GM12892 (cell line): ENCODE measurements at places on chromosomes 12 and 14.
A peak's percentile ranks its signal among the peaks of the same experiment; 100 is the strongest.

DNA sequence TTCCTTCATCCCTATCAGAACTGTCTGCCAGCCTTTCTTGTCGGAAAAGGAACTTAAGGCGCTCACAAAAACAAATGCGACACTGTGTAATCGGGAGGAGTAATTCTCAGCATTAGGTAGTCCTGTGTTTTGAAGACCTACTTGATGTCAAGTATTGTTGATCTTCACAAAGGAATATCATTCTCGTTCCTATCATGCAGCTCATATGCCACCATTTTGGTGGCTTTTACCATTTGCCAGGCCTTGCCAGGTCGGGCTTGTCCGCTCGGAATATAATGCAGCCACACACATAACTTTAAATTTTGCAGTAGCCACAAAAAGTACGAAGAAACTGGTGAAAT lies 903 bp upstream of the PPP4R3A start:
- no peak for DNase-seq

GRCh38 chr12:69129017-69129416 lies 110.4 kb upstream of the CPSF6 start:
- no peak for DNase-seq

DNA sequence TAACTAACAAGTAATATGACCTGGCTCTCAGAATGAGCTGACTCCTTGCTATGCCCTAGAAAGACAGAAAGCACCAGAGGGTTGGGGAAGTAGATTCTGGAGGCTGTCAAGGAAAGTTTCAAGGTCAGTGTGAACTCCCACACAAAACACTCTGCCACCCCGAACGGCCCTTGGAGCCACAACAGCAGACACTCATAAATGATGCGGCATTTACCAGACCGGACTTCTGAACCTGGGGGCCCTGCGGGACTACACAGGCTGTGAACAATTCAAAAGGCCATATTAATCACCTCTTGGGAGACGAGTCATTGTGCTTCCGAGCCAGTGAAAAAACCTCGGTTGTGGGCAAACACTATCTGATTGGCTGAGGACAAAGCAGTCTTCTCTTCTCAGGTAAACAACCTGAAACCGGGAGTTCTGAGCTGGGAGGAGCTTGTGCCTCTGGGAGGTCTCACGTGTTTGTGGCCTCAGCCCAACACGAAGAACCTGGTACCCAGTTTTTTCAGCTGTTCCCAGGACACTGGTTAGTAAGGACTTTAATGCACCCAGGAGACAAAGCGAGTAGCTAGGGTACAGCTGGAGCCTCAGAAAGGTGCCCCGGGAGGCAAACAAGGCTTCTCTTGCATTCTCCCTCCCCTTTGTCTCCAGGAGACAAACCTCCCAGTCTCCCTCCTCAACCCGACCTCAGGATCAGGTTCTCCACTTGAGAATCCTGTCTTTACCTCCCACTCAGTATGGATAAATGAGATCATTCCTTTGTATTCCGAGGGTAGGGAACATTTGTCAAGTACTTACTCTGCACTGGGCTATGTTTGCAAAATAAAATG lies 35.3 kb downstream of the VWF start:
- DNase-seq, result no peak

DNA sequence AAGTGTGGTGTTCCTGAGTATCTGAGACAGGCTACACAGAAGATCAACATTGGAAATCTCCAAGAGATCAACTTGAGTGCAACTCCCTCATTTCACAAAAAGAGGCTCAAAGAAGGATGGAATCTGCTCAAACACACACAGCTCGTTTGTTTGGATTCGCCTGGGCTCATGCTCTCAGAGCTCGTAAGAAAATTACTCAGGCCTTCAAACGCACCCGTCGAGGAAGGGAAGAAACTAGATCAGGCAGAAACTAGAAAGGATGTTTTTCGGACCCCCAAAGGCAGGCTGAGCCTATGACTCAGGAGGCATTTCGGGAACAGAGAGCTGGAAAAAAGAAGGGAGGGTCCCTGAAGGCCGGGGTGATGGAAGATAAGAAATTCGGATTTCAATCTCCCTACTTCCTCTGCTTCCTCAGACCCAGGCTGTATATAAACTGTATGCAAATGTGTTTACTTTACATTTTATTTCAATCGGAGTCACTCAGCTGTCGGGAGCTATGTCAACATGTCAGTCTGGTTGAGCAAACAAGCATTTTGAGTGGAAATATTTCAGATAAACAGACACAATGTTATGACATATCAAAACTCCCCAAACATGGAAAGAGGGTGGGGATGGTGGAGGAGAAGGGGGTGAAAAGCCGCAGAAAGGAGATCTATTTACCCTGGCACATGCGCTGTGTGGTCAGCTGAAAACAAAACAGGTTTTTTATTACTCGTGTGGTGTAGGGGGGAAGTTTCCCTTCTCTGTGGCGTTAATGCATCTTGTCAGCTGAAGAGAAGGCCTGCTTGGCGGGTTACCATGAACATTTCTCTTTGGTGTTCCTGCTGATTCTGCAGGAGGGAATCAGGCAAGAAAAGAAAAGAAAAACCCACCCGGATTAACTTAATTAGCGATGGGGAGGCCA lies 129.1 kb upstream of the TBX3 start:
- DNase-seq, result no peak

DNA sequence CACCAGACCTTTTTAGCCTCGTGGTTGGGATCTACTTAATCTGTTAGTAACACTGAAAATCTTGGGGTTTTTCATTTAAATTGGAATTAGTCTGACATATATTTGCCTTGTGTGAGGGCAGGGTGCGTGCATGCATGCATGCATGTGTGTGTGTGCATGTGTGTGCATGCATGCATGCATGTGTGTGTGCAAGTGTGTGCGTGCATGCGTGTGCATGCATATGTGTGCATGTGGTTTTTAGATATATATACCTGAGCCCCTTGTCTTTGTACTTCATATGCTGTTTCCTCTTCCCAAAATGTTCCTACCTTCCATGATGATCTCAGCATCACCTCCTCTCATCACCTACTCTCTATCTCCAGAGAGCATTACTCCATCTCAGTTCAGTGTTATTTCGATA lies 66.3 kb upstream of the BCL11B start:
- DNase-seq, result no peak

- no peak for DNase-seq
Measured at GRCh38 chr14:83780321-83780720, 1749.6 kb upstream of the FLRT2 start.

- DNase-seq, result no peak
Measured at GRCh38 chr12:63821781-63822251, 22.7 kb upstream of the SRGAP1 start.

DNA sequence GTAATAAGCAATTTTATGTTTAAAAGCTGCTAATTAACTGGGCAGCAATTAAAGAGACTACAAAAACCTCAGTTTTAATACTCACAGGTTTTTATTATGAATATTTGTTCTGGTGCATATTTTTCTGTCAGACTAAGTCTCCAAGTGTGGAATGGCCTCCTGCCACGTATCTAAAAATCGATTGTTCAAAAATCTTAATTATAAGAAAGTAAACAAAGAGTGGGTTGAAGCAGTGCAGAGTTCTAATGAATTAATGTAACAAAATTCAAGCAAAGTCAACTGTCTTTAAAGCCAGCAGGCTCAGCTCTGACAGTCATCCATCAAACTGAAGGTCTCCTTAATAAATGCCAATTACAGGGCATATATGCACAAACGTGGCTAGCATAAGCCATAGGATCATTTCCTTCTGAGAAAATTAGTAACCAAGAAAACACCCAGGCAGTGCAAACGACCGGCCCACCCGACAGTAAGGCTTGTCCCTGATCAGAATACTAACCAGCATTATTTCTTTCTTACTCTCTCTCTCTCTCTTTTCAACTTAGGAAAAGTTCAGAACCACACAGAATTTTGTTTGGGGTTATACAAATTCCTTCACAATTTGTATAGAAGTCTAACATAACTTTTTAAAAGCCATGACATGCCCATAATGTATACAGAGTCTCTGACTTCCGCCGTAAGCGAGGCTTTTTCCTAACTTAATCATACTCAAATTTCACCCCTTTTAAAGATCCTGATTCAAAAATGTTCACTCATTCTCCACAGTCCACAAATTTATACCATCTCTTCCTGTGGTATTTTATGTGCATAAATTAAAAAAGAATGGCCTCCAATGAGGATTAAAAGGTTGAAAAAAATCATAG lies 83.8 kb downstream of the SLC25A21 start:
- DNase-seq, result no peak

GRCh38 chr12:93174048-93174447 lies 203.7 kb upstream of the NUDT4 start:
- no peak for DNase-seq

DNA sequence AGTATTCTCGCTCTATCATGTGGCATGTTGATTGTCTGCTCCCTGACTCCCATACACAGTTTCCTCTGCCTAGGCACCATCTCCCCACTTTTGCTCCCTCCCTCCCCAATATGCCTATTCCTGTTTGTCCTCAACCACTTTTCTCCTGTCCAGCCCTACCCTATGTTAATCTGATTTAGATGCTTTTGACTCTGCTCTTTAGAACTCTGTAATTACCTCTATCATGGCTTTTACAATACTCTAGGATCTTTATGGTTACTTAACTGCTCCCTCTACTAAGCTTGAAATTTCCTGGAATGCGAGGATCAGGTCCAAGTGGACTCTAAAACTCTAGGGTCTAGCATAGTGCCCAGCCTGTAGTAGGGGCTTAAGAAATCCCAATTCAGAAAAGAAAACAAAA lies 68.6 kb downstream of the TGFB3 start:
- DNase-seq, result no peak

- no peak for DNase-seq
Measured at GRCh38 chr12:65830305-65830704, 6.0 kb downstream of the HMGA2 start.

GRCh38 chr14:61140271-61140670 lies 140.9 kb downstream of the TMEM30B start:
- no peak for DNase-seq

- no peak for DNase-seq
Measured at GRCh38 chr14:96631030-96631429, 128.8 kb downstream of the PAPOLA start.

- DNase-seq, result no peak
Measured at GRCh38 chr12:91563011-91563765, 380.6 kb upstream of the DCN start.

DNA sequence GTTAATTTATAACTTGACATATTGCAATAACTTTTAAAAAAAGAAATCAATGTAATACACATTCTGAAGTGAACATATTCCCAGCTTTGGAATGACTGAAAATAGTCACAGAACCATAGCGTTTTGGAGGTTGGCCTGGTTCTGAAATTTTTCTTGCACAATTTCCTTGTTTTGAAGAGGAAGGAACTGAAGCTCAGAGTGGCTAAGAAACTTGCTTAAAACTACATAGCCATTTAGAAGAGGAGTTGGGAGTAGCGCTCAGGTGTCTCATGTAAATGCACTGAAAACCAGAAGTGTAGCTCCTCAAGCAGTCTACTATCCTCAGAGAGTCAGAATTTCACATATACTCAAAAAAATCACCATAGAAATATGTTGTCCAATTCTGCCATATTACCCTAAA lies 41.2 kb downstream of the SLC38A1 start:
- no peak for DNase-seq

DNA sequence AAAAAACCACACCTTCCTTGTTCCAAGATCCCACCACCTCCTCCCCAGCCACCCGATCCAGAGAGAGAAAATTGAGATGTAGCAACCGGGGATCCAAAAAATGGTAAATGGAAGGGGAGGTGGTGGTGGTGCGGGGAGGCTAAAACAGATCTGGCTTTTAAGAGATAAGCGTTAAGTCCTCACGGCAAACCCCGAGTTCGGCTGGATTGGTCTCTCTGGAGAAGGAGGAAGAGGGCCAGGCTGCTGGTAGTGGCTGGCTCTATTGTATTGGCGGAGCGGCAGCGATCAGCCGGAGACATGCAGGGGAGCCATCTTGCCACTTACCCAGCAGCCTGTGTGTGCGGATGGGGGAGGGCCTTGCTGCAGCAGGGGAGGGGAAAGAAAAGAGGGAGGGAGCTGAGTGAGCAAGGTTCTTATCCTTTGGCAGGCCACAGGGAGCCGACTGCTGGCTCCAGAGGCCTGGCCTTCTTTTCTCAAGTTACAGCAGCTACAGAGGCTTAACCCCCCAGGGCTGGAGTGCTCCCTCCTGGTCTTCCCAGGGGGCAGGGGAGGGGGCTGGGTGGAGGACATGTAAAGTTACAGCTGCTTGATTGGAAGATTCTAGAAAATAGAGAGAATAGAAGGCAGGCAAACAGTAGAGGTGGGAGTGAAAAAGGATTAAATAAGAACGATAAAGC lies 14.1 kb upstream of the CDH24 start:
- peak; percentile 86 for DNase-seq

DNA sequence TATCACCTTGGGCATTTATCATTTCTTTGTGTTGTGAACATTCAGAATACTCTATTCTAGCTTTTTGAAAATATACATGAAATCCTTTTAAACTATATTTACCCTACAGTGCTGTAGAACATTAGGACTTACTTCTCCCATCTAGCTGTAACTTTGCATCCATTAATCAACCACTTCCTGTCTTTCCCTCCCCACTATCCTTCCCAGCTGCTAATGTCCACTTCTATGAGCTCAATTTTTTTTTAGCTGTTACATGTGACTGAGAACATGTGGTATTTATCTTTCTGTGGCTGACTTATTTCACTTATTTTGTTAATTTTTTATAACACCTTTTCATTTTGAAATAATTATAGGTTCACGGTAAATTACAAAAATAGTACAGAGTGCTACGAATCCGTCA lies 136.0 kb downstream of the LMNTD1 start:
- no peak for DNase-seq

DNA sequence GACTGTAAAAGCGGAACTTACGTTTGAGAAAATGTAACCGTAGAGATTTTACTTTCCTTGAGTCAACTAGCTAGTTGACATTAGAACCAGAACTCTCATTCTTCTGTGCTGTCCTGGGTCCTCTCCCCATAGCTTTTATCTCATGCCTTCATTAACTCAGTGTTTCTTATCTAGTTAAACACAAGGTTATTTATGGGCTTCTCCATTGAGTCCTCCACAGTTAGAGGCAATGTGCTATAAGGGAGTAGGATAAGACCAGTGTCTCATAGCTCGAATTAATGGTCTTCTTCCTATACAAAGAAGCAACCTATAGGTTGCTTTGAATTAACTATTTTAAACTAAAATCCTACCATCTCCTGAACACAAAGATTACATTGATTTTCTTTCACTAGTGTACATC lies 129.8 kb downstream of the ACSS3 start:
- DNase-seq, result no peak

DNA sequence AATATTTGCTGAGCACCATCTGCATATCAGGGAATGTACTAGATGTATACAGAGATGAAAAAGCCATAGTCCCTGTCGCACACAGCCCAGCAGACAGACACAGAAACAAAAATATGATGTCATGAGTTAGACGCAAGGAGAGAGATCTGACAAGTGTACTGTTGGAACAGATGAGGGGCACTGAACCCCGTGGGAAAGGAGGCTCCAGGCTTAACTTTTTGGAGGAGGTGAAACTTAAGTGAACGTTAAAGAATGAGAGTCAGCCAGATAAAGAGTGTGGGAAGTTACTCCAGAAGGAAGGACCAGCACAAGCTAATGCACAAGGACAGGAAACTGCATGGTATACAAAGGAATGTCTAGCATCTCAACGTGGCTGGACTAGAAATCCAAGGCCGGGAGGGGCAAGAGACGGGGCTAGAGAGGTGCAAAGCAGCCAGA lies 2.5 kb upstream of the ACTN1 start:
- DNase-seq, result no peak
